Myocyte (in vitro differentiated cells): ENCODE measurements at places on chromosomes 6 and 20.

DNA sequence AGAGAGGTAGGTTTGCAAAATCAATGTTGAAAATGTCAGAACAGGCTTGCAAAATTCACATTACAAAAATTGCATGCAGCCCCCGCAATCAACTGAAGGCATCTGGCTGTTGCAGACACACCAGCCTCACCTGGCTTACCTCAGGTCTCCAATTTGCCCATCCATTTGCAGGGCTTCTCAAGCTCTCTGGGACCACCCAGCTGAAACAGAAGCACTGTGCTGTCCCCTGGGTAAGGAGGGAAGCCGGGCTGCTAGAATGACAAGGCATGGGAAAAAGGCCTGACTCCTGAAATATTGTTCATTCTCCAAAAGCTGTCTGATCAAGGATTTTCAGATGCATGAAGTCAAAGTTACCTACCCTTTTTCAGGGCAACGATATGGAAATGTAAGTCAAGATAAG, 52.6 kb upstream of the CD93 start:
- DNase-seq, result no peak

DNA sequence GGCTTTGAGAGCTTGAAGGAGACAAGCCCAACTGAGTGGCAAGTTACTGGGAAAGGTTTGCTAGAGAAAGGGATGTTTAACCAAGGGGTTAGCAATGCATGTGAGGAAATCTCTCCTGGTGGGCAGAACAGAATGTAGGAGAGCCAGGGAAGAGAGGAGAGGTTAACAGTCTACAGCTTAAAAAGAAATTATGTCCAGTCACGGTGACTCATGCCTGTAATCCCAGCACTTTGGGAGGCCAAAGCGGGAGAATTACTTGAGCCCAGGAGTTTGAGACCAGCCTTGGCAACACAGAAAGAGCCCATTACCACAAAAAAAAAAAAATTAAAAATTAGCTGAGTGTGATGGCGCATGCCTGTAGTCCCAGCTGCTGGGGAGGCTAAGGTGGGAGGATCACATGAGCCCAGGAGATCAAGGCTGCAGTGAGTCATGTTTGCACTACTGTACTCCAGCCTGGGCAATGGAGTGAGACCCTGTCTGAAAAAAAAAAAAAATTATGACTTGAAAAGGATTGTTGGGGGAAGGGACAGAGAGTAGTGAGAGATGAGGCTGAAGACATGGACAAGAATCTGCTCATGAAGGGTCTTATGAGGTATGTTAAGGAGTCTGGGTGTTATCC, 264.9 kb downstream of the TBC1D7 start:
- no peak for DNase-seq

GRCh38 chr20:63750807-63751470, 11.4 kb downstream of the SLC2A4RG start:
- DNase-seq, result no peak

DNA sequence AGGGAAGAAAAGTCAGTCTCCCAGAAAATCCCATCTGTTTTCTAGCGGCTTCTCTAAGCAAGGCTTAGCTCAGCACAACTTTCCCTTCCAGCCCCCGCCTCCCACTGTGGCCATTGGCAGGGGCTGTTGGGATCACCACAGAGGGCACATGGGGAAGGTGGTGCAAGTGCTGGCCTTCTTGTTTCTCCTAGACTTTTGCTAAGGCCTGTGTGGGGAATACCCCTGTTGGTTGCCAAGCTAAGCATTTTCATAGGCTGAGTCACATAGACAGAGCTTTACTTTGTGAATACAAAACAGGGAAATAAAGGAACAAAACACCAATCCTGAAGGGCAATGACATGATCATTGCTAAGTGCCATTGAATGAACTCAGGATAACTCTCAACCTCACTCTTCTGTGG, 32.4 kb upstream of the TIAM2 start:
- peak; percentile 32 for DNase-seq

DNA sequence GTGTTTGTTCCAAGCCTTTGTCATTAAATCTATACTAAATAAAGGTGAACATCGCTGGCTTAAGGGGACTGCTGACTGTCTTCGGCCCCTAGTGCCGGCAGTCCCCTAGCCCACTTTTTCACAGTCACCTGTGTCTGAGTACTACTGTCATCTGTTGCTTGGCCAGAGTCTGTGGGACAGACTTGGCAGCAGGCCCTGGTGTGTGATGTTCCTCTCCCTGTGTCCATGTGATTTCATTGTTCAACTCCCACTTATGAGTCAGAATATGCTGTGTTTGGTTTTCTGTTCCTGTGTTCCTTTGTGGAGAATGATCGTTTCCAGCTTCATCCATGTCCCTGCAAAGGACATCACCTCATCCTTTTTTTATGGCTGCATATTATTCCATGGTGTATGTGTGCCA, 133.4 kb downstream of the HAO1 start:
- DNase-seq, result no peak

- peak; percentile 54 for DNase-seq
These were observed 80.0 kb upstream of the EYA2 start for GRCh38 chr20:46814366-46815232.

- DNase-seq, result no peak
These were observed 1034.4 kb downstream of the EYS start for GRCh38 chr6:64672651-64673050.

- no peak for DNase-seq
These were observed 119.0 kb downstream of the ISM1 start for GRCh38 chr20:13340088-13340487.

DNA sequence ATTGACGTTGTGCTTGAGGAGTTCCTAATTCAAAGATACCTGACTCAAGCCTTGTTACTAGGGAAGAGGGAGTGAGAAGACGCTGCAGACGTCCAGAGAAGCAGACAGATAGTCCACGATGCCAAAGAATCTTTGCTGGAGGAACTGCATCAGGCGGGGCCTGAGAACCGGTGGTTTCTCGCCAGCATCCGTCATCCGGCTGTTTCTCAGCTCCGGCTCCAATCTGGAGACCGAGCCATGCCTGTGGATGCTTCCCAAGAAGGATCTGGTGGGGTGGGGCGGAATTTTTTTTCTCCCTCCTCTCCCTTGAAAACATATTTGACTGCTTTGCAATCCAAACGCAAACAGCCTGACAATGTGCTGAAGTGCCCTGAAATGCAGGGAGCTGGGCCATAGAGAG, 125.8 kb upstream of the SRSF6 start:
- no peak for DNase-seq

GRCh38 chr6:113888493-113888892, 31.3 kb downstream of the MARCKS start:
- DNase-seq, result no peak

DNA sequence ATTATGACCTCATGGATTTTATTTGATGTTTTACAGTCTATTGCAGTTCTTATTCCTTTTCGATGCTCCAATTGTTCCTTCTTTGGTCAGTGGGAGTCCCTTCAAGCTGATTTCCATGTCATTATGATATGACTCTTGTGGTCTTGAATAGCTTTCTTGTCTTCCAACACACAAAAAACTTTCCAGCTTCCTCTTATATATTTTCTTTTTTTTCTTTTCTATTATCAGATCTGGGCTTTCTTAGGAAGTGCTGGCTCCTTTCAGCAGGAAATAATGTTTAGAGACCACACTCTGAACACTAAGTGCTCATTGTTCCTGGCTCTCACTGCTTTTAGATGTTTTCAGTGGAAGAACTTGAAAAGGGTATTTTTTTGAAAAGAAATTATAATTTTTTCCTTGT, 3.1 kb upstream of the SLC17A1 start:
- DNase-seq, result no peak

DNA sequence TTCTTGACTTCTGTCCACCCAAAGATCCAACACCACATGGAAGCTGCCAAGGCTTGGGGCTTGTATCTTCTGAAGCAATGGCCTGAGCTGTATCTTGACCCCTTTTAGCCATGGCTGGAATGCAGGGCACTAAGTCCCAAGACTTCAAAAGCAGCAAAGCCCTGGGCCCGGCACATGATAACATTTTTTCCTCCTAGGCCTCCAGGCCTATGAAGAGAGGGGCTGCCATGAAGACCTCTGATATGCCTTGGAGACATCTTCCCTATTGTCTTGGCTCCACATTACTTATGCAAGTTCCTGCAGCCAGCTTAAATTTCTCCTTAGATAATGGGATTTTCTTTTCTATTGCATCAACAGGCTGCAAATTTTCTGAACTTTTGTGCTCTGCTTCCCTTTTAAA, 1252.6 kb upstream of the CITED2 start:
- DNase-seq, result no peak

GRCh38 chr6:170378502-170378901, 71.9 kb downstream of the FAM120B start:
- no peak for DNase-seq

- no peak for DNase-seq
These were observed 42.8 kb upstream of the STMND1 start for GRCh38 chr6:17059022-17059421.

DNA sequence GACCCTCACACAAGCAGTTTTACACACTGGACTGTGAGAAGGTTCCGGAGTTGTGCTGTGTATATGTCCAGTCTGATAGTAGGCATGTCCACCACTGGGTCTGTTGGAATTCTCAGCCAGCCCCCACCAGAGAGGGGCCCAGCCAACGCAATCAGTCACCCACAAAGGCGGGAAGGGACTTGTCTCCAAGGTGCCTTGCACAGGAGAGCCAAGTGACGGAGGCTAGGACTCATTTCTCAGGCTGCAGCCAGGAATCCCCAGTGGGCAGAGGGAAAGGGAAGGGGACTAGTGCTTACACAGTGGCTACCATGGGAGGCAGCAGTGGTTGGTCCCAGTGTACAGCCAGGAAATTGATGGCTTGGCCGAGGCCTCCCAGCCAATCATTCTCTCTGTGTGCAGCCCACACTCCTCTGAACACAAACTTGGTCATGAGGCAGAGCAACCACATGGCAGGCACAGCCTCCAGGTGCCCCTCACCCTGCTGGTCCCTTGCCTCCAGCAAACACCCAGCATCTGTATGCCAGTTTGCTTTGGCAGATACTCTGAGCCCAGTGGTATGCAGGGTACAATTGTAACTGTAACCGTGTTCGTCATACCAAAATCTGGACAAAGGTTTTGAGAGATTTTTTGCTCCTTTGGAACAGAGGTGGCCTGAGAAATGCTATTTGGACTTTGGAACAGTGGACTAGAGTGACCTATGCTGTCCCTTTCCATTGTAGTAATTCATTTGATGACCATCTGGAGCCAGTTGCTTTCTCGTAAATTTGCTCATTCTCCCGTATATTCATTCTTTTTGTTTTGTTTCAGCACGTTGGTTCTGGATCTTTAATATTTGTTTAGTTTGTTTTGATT, 72.9 kb upstream of the MYL9 start:
- DNase-seq, result peak; percentile 31

DNA sequence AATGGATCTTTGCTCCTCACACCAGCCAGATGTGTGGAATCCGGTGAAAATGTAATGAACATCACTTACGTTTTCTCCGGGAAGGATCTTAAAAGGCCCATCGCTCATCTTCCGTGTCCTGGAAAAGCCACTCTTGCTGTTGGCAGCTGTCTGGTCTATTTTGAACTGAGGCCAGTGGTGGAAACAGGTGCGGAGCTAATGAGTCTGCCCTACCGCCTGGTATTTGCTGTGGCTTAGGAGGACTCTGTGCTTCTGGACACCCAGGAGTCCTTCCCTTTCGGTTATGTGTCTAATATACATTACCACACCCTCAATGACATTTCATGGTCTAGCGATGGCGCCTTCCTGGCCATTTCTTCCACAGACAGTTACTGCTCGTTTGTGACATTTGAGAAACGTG, 264.2 kb upstream of the PREP start:
- peak; percentile 95 for DNase-seq

DNA sequence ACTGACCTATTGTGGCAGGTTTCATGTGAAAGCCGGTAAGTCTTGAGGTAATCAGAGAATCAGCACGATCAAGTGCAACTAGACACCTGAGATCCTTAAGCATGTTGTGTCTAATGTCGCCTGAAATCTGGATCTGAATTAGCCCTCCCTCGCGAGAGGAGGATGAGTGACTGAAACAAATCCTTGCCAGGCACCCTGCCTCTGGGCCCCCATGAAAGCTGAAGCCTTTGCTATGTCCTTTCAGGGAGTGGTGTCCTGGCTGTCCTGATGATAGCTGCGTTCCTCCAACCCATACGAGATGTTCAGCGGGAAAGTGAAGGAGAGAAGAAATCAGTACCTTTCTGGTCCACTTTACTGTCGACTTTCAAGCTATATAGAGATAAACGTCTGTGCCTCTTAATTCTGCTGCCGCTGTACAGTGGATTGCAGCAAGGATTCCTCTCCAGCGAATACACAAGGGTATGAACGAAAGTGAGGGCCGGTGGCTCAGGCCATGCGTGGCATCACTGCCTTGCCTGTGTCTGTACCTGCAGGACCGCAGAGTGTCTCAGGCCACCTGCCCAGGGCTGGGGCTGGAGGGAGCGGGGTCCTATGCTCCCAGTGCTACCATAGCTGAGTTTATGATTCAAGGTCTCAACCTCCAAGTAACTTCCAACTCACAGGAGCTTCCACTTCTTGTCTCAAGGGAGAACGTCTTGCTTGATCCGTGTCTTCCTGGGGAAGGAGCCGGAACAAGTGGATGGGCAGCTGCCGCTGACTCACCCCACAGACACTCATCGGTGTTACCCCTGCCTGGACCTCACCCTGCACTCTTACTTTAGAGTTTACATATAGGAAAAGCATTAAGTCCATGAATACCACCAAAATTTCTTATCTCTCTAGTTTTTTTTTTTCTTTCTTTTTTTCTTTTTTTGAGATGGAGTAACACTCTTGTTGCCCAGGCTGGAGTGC, 12.8 kb downstream of the UNC93A start:
- no peak for DNase-seq

DNA sequence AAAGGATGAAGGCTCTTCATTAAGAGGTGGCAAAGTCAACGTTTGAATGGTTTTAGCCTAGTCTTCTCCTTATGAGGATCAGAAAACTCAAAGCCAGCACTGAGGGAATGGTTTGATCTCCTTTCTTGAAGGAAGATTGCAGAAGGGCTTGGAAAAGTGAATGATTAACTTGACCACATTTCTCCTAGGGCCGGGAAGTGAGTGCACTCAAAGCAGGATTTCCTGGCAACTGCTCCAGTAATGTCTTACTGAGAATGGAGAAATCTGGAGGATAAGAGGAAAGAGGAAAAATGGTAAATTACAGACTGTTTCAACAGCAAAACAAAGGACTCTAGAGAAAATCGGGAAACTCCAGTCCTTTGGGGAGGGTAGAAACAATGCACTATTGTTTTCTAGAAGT, 189.0 kb upstream of the FOXA2 start:
- no peak for DNase-seq

- DNase-seq, result no peak
These were observed 20.2 kb downstream of the TTLL9 start for GRCh38 chr20:31890646-31891045.

DNA sequence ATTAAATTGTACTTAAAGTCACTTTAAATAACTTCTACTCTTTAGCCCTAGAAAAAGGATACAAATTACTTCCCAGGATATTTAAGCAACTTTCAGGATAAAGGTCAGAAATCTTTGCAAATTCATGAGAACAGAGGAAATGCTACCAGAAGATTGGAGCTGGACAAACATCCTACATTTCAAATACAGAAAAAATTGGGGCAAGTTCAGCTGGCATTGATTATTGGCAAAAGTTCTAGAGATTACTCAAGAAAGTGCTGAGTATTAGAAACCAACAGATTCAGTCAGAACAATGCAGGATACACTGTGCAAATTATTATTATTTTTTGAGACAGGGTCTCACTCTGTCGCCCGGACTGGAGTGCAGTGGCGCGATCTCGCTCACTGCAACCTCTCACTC, 6.0 kb downstream of the SLC22A23 start:
- no peak for DNase-seq
